ENCODE measurements at places on chromosomes 5 and 9.

DNA sequence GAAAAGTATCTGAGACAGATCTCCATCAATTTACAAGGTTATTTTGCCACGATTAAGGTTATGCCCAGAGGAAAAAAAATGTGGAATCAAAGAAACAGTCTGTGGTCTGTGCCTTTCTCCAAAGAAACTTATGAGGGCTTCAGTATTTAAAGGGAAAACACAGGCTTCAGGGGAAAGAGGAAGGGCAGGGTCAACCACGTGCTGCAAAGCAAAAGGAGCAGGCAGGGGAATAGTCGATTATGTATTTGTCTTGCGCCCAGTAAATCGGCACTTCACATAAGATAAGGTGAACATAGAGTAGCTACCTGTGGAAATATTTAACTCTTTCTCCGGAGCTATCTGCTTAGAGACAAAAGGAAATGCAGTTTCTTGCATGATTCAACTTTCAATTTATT is 343.7 kb downstream of the RAB3C start:
- no peak for DNase-seq

DNA sequence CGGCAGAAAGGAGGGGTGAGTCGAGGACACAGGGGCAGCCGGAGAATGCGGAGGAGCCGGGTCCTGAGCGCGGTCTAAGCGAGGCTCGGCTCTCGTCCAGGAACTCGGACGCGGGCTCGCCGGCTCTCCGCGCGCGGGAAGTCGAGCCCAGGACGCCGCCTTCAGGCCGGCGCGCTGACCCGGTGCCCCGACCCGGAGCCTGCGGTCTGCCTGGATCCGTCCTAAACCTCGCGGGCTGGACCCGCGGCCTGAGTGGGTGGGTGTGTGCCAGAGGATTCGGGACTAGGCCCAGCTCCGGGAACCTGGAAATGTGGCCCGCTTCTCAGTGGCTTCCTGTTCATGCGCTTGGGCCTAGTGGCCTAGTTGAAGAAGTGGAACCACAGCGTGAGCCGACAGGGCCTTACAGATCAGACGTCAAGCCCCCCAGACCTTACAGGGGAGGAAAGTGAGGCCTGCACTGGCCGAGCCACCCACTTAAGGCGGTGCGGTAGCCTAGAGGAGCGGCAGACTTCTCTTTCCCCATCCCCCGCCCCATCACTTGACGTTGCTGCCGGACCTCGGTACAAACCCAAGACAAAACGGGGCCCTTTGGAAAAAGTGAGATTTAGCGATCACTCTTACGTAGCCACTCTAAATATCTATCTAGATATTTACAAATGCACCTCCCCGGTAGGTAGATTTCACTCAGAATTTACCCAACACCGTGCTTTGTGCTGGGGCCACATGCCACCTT is 1.2 kb downstream of the CDKN2B-AS1 start:
- DNase-seq = peak; percentile 30

- DNase-seq = no peak
Observed at GRCh38 chr5:159183247-159183646, 26.1 kb downstream of the RNF145 start.

- DNase-seq = no peak
Observed at GRCh38 chr5:86439593-86440110, 178.1 kb upstream of the COX7C start.

- no peak for DNase-seq
Observed at GRCh38 chr5:61822584-61822983, 483.4 kb upstream of the KIF2A start.

GRCh38 chr9:86511614-86512360 is 157.6 kb upstream of the TUT7 start:
- no peak for DNase-seq

DNA sequence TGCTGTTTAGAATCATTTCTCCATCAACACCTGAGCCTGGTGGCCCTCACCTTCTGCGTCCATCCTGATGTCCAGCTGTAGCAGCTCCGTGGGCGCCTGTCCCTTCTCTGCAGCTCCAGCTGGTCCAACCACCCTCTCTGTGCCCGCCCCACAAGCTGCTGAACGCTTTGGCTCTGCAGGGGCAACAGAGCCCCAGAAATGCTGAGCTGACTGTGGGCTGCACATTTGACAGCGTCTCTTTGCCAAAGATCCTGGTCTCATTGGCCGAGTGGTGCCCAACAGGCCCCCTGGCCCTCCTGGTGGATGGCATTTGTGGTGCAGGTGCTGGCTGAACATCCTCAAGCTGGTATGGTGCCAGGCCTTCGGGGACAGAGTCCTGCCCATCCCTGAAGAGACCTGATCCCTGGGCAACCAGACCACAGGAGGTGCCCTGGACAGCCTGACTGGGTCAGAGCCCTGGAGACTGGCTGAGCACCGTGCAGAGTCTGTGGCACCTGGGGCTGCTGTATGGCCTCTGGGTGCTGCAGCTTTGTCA is 25.3 kb upstream of the CEP72 start:
- no peak for DNase-seq

GRCh38 chr5:3347741-3348140 is 247.9 kb upstream of the IRX1 start:
- DNase-seq = no peak

GRCh38 chr9:114718801-114719221 is 36.8 kb upstream of the TEX48 start:
- DNase-seq = peak; percentile 84

DNA sequence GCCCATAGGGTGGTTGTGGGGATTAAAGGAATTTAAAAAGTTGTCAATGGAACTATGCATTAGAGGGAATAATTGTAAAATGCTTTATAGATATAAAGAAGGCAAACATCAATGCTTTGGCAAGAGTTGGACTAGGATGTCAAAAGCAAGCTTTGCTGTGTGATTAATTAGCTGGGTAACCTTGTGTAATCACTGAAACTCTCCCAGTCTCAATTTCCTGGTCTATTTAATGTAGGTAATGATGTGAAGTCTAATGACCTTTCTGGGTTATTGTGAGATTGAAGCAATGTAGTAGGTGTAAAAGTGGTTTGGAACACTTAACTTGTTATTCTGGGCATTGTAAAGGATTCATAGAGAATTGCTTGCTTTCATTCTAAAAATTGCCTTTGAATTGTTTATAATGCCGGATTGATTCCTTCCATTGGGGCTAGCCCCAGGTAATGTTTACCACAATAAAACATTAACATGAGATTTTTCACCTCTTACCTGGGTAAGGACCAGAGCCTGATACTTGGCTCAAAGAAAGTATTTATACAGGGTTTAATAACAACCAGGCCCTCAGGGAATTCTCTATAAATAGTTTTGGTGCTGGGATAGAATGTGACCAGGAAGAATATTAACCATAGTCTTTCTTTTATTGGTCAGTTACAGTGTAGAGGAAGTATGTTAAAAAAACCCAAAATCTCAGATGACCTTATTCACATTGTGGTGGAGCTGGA is 30.0 kb upstream of the CLINT1 start:
- no peak for DNase-seq

DNA sequence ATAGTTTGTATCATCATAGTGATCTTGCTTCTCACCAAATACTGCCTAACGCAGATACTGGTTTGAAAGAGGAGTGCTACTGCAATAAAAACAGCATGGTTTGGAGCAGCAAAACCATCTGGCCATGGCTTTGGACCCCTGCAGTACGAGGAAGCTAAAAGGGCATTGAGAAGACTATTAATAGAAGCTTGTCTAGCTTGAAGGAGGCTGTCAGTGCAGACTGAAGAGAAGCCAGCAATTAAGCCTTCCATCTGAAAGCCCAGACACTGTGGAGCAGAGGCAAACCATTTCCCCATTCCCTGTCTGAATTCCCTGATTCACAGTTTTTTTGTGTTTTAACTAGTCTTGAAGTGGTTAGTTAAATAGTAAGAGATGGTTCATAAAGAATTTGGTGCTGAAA is 281.6 kb downstream of the PTPRD start:
- DNase-seq = no peak

DNA sequence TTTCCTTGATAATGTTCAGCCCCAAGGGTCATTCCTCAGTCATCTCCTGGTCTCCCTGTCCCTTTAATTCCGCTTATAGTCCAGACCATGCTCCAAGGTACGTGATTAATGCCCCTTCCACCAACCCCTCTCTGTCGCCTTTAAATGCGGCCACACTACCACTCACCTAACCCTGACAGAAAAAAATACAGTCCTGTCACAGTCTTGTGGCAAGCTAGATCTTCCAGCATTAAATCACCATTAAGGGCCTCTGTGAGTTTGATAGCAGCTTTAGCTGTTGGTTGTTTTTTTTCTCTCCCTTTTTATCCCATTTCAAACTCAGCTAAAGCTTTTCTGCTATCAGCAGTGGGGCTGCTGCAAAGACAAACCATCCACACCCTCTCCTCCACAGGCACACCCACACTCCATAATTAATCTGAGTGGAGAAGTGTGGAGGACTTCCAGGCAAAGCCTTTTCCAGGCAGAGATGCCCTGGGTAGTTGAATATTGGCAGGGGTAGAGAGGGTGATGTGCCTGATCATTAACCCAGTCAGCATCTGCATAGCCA is 522.7 kb upstream of the CLINT1 start:
- no peak for DNase-seq

- no peak for DNase-seq
Observed at GRCh38 chr9:15927161-15927560, 374.3 kb downstream of the CCDC171 start.

GRCh38 chr5:180078348-180078747 is 6.8 kb upstream of the RNF130 start:
- DNase-seq = no peak

GRCh38 chr5:39331861-39332381 is 32.4 kb downstream of the C9 start:
- DNase-seq = no peak

GRCh38 chr5:160668356-160668755 is 183.7 kb downstream of the ATP10B start:
- DNase-seq = no peak

- no peak for DNase-seq
Observed at GRCh38 chr5:110377361-110377760, 349.1 kb downstream of the TMEM232 start.

GRCh38 chr9:33438926-33439680 is 8.3 kb downstream of the AQP3 start:
- no peak for DNase-seq

DNA sequence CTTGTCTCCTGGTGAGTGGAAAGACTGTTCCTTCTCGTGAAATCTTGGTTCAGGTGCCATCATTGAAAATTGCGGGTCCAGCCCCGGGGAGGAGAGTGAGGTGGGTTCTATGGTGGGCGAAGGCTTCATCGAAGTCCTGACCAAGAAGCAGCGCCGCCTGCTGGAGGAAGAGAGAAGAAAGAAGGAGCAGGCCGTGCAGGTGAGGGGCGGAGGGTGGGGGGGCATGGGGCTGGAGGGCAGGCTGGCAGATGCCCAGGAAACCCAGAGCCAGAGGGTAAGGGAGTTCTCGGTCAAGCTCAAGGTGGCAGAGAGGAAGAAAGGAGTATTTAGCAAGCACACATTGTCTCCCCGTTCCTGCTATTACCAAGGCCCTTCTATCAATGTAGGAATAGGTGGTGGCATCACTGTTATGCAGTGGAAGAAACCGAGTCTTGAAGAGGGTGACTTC is 24.3 kb upstream of the POMT1 start:
- DNase-seq = peak; percentile 66

- DNase-seq = no peak
Observed at GRCh38 chr5:112560371-112560770, 141.3 kb upstream of the EPB41L4A start.

- no peak for DNase-seq
Observed at GRCh38 chr5:149988126-149988525, 12.3 kb downstream of the TIGD6 start.

GRCh38 chr9:92406477-92406876 is 2.1 kb upstream of the OGN start:
- DNase-seq = peak; percentile 56

GRCh38 chr5:140362875-140363630 is 3.1 kb downstream of the SLC4A9 start:
- DNase-seq = peak; percentile 85

DNA sequence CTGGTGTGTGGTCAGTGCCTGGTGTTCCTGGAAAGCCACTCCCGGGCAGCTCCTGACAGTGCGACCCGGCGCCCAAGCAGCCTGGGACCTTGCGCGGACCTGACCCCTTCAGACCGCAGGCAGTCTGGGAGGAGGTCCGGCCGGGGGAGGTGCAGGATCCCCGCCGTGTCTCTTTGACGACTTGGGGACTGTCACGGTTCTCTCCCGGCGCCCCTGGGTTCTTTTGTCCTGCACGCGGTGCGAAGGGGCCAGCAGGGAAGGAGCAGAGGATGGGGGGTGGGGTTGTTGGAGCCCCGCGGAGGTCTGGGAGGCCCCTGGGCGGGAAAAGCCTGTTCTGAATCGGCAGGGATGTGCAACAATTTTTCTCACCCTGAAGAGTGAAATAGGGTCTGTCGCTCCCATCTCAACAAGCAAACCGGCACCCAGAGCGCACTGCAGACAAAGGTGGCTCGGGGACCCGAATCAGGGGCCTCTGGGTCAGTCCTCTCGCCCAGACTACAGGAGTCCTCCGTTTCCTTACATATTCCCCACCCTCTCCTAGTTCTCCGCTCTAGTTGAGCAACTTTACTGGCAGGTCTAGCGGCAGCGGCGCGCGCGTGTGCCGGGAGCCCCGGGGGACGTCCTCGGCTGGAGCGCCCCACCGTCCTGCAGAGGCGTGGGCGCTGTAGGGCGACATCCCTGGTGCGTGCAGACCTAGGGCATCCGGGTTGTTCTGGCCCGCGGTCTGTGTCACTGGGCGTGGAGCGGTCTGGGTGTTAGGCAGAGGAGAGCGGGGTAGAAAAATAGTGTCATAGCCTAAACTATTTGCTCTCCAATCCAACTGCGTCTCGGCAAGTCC is 1.2 kb downstream of the VCAN start:
- DNase-seq = no peak

GRCh38 chr9:111922324-111923013 is 25.9 kb downstream of the UGCG start:
- DNase-seq = no peak

GRCh38 chr9:71734950-71735349 is 33.4 kb downstream of the CEMIP2 start:
- no peak for DNase-seq

- no peak for DNase-seq
Observed at GRCh38 chr5:164052536-164053093, 547.2 kb downstream of the MAT2B start.

DNA sequence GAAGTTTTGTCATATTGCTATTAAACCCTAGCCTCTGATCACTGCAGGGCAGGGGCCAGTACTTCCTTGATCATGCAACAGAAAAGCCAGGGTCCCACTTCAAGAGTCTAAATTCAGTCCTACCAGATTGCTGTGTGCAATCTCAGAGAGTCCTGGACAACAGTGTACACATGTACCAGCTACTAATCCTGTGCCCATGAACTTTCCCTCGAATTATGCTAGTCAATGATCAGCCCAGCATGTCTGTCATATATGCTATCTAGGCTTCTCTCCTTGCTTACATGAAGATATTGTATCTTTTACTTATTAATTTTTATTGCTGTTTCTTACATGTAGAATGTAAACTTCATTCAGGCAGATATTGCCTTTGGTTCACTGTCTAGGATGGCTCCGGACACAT is 367.0 kb downstream of the NTRK2 start:
- DNase-seq = no peak

- no peak for DNase-seq
Observed at GRCh38 chr9:126531591-126531990, 82.1 kb upstream of the LMX1B start.

- peak; percentile 49 for DNase-seq
Observed at GRCh38 chr5:131532031-131532640, 102.9 kb downstream of the RAPGEF6 start.

- no peak for DNase-seq
Observed at GRCh38 chr5:41122459-41122858, 51.3 kb upstream of the MROH2B start.
